Occipital lobe (tissue), 3 donors: ENCODE measurements at places on chromosomes 7 and 10. TPM values are rescaled to one million over a fixed set of nuclear protein-coding genes. Genes with fewer than 3 reads are reported as not detected.

Gene PIK3CG
- 3.3 TPM for total RNA-seq

Gene ASIC3
- 0.62 TPM for total RNA-seq

Gene CRYGN
- not detected for total RNA-seq

Gene TBXAS1
- 3.4 TPM for total RNA-seq

Gene C10orf62
- total RNA-seq: not detected

Gene GHRHR
- not detected for total RNA-seq

Gene NPFFR1
- total RNA-seq: 0.31 TPM

Gene AKR1C4
- total RNA-seq: not detected

Gene UNC5B
- total RNA-seq: 3.9 TPM

Gene PDE6C
- total RNA-seq: not detected

Gene GCK
- 5.1 TPM for total RNA-seq

Gene LRRC61
- total RNA-seq: 11.7 TPM

Gene NAT16
- 1.2 TPM for total RNA-seq

Gene SLC18A3
- total RNA-seq: not detected
